ENCODE measurements at places on chromosomes 12 and 14. TPM values are rescaled to one million over a fixed set of nuclear protein-coding genes. Genes with fewer than 3 reads are reported as not detected.

DNA sequence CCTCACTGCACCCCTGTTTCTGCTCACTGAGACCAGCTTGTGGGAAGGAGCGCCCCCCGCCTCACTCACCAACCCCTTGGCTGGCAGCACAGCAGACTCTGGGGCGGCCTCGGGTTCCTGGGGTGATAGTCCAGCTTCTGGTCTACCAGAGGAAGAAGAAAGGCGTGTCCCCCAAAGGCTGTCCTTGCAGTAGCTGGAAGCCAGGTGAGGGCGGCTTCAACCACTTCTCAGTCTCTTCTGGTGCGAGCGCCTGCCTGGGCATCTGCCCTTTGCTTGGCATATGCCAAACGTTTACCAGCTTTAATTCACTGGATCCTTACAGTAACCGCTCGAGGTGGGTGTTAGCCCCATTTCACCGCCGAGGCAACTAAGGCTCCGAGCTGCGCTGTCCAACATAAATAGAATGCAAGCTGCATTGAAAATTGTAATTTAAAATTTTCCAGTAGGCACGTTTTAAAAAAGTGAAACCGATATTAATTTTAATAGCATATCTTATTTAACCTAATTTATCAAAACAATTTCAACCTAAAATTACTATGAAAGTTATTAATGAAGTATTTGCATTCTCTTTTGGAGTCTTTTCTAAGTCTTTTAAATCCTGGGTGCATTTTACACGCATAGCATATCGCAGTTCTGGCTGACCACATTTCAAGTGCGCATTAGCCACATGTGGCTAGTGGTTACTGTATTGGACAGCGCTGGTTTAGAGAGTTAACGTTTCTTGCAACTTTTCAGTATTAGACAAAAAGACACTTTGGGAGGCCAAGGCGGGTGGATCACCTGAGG lies 872 bp downstream of the FAM177A1 start:
- DNase-seq = no peak

DNA sequence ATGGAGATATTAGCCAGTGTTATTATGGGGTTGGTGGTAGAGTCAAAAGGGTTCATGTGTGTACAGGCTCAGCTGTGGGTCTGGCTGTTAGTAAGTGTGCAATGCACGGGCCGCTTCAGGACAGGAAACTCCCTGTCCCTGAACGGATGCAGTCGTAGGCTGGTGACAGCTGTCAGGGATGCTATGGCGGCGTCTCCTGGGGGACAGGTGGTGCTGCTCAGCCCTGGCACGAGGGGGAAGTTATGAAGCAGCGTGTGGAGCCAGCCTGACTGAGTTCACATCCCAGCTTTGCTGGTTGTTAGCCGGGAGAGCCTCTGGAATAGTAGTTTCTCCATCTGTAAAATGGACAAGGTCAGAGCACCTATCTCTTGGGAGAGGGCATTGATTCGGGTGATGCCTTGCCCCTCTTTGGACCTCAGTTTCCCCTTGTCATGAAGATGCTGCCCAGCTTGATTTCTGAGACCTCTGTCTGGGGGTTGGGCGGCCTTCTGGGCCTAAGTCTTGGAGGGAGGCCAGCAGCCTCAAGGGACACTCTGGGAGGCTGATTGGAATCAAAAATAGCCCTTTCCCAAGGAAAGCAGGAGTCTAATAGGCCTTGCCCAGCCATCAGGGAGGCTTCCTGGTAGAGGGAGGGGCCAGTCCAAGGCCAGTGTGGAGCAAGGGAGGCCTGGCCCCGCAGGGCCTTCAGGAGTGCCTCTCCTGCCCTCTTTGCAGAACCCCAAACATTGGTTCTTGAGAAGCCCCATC lies 7.1 kb downstream of the ASB2 start:
- peak; percentile 76 for DNase-seq

GRCh38 chr14:44448951-44449358 lies 58.1 kb downstream of the FSCB start:
- DNase-seq = no peak

GRCh38 chr12:102059343-102059742 lies 2.4 kb downstream of the WASHC3 start:
- no peak for DNase-seq

The RHOF gene
- polyA plus RNA-seq = 1.8 TPM

- DNase-seq = no peak
Observed at GRCh38 chr14:73142216-73142615, 5.9 kb downstream of the PSEN1 start.

The SLCO1B1 gene
- not detected for polyA plus RNA-seq

The KRT80 gene
- 5.3 TPM for polyA plus RNA-seq

The RSRC2 gene
- 108 TPM for polyA plus RNA-seq

DNA sequence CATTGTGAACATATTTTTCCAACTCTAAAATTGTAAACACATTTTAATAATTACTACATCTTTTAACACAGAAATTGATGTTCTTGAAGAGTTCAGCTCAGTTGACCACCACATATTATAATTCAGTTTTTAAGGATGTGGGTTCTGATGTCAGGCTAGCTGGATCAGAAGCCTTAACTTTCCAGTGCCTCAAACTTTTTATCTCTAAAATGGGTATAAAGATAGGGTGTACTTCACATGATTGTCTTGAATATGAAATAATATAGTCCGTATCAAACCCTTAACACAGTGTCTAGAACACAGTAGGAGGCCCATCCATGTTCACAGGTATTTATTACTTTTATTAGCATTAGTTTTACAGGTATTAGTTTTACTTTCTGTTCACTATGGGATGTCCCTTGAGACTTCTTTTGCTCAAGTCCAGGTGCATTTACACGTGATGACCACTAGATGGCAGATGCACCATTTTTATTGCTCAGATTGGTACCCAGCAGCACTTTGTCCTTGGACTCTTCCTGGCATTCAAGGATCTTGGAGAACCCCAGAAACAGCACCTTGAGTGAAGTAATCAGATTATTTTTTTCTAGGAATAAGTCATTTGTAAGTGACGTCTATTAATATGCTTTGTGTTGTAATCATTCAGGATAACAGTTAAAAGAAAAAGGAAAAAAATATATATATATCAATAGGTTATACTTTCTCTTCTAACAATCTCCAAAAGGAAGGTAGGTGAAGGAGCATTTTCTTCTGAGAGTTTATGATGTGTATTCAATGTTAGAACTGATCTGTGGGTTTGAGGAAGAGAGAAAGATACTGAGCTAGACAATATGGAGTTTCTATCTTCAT lies 580.2 kb downstream of the ETNK1 start:
- peak; percentile 71 for DNase-seq

All from muscle of leg (tissue), 16 donors.